Head of caudate nucleus (tissue), 42 donors: ENCODE measurements at places on chromosomes 11 and 22.

- DNase-seq = no peak
Observed at GRCh38 chr11:103737747-103738146, 298.7 kb upstream of the DDI1 start.

- no peak for DNase-seq
Observed at GRCh38 chr11:34856251-34856650, 59.9 kb downstream of the APIP start.

GRCh38 chr11:70631624-70632047, 233.3 kb downstream of the CTTN start:
- DNase-seq = no peak

DNA sequence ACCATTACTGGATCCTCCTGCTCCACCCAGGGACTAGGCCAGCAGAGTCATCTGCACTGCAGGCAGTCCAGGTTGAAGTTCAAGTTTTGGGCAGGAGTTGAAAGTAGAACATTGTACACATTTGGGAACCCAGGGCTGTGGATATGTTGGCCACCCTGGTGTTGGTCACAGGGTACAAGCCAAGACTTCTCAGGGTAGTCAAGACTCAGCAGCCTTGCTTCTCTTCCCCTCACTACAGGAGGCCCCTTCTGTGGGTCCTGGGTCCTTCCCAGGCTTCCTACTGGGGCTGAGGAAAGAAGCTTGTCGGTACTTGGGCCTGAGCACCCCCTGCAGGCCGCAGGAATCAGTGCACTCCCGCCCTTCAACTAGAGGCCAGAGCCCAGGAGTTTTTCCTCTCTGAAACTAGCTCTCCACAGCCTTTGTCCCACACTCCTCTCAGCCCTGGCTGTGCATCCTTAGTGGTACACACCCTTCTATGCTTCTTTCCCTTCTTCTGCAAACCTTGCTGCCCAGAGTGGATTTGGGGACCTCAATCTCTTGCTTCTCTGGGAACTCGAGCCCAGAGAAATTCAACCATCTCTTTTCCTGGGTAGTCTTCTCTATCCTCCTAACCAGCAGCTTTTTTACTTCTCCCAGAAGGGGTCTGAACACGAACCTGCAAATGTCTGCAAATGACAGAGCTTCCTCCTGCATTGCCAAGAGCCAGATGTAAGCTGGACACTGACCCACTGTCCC, 2.6 kb upstream of the HPX start:
- peak; percentile 73 for DNase-seq

GRCh38 chr22:29319072-29319471, 3.6 kb upstream of the RASL10A start:
- no peak for DNase-seq
